Mesothelial cell of epicardium (in vitro differentiated cells): ENCODE measurements at places on chromosomes 2 and 18.
A peak's percentile ranks its signal among the peaks of the same experiment; 100 is the strongest.

DNA sequence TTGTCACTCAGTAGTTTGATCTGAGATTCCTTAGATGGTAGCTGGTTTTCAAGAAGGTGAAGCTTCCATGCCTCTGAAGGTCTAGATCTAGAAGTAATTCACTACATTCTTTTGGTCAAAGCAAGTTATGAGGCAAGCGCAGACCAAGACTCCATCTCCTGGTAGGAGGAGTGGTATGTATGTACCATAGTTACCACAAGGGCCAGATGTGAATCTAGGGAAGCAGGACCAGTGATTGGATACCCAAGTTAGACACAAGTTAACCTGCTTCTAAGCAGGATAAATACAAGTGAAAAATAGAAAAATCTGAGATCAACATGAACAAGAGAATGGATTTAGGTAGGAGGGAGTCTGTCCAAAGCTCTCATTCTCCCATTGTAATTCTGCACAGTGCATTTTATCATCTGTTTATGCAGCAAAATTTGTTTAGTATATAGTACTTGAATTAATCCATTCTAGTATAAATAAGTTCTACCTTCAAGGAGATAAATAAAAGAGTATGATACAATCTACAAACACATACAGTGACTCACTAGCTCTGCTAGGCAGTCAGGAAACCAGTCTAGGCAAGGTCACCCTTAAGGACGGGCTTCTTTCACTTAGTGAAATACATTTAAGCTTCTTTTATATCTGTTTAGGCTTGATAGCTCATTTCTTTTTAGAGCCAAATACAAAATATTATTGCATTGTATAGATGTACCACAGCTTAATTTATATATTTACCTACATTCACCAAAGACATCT, 14.2 kb upstream of the DOCK10 start:
- H3K4me1 ChIP-seq = no peaks in the 10 kb centered on the region
- peaks cover 5% of the 10 kb centered on the region for H3K27me3 ChIP-seq
- no peak overlapping the region for H3K4me3 ChIP-seq
- no peak for DNase-seq
- no peak overlapping the region for H3K27ac ChIP-seq

DNA sequence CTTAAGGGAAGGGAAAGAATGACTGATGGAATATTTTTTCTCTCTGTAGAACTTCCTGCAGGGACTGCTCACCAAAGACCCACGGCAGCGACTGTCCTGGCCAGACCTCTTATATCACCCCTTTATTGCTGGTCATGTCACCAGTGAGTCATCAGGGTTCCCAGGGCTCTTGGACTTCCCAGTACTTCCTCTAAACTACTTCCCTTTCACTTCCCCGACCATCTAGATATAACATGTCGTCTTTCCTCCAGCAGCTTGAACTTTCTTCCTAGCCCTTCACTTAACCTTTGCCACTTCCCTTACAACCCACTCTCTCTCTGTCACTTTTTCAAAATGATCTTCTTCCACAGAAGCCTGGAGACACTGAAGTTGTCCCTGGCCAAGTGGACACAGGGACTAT, 7.2 kb downstream of the STK36 start:
- H3K36me3 ChIP-seq = peaks cover 30% of the 10 kb centered on the region
- no peaks in the 10 kb centered on the region for H3K4me1 ChIP-seq
- H3K4me3 ChIP-seq = no peak overlapping the region

DNA sequence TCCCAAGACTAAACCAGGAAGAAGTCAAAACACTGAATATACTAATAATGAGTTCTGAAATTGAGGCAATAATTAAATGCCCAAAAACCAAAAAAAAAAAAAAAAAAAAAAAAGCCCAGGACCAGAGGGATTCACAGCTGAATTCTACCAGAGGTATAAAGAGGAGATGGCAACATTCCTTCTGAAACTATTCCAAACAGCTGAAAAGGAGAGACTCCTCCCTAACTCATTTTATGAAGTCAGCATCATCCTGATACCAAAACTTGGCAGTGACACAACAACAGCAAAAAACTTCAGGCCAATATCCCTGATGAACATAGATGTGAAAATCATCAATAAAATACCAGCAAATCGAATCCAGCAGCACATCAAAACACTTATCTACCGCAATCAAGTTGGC, 108.5 kb upstream of the COL3A1 start:
- H3K27me3 ChIP-seq = no peaks in the 10 kb centered on the region
- H3K4me1 ChIP-seq = peaks cover 14% of the 10 kb centered on the region
- no peak overlapping the region for H3K27ac ChIP-seq
- DNase-seq = no peak

GRCh38 chr18:32372381-32373061, 98.2 kb downstream of the GAREM1 start:
- no peaks in the 10 kb centered on the region for H3K27me3 ChIP-seq
- peak overlapping the region; percentile 27 for H3K27ac ChIP-seq
- no peak overlapping the region for H3K4me3 ChIP-seq
- H3K36me3 ChIP-seq = peaks cover 4% of the 10 kb centered on the region
- H3K4me1 ChIP-seq = peaks cover 20% of the 10 kb centered on the region

- H3K27me3 ChIP-seq = no peaks in the 10 kb centered on the region
- H3K36me3 ChIP-seq = peaks cover 19% of the 10 kb centered on the region
- H3K27ac ChIP-seq = no peak overlapping the region
- peaks cover 23% of the 10 kb centered on the region for H3K4me1 ChIP-seq
- DNase-seq = no peak
Measured at GRCh38 chr2:27219091-27219490, 1.9 kb downstream of the CAD start.

DNA sequence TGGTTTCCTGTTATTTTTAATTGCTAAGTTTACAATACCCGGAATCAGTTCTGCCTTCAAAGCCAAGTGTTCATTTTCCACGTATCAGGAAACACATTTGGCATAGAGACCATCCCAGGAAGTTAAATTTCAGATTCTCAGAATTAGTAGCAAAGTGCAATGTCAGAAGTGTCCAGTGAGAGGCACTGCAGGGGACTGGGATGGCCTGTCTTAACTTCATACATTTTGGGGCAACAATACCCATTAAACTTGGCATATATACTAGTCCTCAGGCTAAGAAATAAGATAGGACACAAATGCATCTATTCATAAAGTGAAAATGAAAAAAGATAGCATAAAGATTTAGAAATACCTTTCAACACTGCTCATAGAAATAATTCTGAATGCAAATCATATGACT, 1.5 kb upstream of the IL1RL2 start:
- H3K36me3 ChIP-seq = no peaks in the 10 kb centered on the region
- no peak overlapping the region for H3K4me3 ChIP-seq
- H3K27ac ChIP-seq = no peak overlapping the region

DNA sequence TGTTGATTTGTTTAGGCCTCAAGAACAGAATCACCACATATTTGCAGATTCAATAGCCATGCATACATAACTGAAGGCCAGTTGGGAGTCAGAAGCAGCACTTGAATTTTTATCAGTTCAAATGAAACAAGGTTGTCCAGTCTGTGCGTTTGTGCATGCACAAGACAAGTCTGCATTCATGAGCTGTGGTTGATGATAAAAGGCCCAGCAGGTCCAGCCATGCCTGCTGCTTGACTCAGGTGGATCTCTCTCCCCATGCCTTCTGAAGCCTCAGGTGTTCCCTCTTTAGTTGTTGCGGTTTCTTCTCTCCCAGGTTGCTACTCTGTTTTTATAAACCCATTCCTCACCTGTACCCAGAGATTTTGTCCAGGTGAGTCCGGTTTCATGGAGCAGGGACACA, 124.5 kb downstream of the CCDC102B start:
- DNase-seq = no peak
- H3K27ac ChIP-seq = no peak overlapping the region
- H3K4me3 ChIP-seq = no peak overlapping the region

- DNase-seq = no peak
- H3K36me3 ChIP-seq = no peaks in the 10 kb centered on the region
- no peaks in the 10 kb centered on the region for H3K4me1 ChIP-seq
Measured at GRCh38 chr2:124563426-124563825, 538.3 kb downstream of the CNTNAP5 start.

GRCh38 chr2:177175917-177176668, 36.5 kb upstream of the HNRNPA3 start:
- H3K4me3 ChIP-seq = no peak overlapping the region
- H3K27me3 ChIP-seq = no peaks in the 10 kb centered on the region
- H3K4me1 ChIP-seq = peaks cover 21% of the 10 kb centered on the region
- no peak for DNase-seq

DNA sequence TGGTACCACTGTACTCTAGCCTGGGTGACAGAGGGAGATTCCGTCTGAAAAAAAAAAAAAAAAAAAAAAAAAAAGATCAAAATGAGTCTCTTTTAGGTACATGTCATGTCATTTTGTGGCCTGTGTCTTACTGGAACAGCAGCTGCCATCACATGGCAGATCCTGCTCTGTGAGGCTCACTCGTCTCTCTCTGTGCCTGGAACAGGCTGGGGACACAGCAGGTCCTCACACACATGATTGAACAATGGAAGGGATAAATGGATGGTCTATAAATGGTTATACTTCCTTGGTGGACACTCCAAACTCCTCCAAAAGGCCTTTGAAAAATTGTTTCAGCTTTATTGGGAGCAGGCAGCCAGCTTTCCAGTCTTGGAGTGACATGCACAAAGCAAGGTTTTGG, 236.2 kb upstream of the COPS8 start:
- H3K4me3 ChIP-seq = no peak overlapping the region
- H3K27me3 ChIP-seq = no peaks in the 10 kb centered on the region
- no peak for DNase-seq
- no peaks in the 10 kb centered on the region for H3K36me3 ChIP-seq
- H3K27ac ChIP-seq = no peak overlapping the region
- peaks cover 40% of the 10 kb centered on the region for H3K4me1 ChIP-seq

DNA sequence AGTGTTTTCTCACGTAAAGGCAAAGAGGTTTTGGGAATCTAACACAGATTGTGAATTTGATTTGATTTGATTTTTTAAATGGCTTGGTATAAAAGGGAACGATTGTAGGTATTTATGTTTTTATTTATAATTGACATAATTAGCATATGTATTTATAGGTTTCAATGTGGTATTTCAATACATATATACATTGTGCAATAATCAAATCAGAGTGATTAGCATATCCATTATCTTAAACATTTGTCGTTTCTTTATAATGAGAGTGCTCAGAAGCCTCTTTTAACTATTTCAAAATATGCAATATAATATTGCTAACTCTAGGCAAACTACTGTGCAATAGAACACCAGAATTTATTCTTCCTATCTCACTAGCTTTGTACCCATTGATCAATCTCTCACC, 35.1 kb upstream of the CDH2 start:
- H3K27me3 ChIP-seq = no peaks in the 10 kb centered on the region
- no peak overlapping the region for H3K27ac ChIP-seq

GRCh38 chr2:58629545-58630119, 388.5 kb upstream of the FANCL start:
- H3K27me3 ChIP-seq = no peaks in the 10 kb centered on the region
- no peaks in the 10 kb centered on the region for H3K36me3 ChIP-seq
- peak overlapping the region; percentile 45 for H3K27ac ChIP-seq
- peaks cover 43% of the 10 kb centered on the region for H3K4me1 ChIP-seq
- DNase-seq = no peak

DNA sequence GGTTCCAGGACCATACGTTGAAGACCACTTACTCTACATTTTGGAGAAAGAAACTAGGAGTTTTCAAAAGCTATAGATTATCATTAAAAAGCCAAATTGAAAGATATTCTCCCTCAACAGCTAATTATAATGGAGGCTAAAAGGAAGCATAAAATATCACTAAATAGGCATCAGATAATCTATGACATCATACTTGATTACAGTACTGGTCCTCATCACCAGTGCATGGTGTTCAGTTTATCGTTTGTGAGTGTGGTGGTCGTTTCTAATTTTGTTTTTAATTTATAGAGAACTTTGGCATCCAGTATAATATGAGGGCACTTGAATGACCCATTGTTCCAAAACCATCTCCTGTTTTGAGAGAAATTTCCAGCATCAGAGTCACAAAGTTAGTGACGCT, 80.9 kb downstream of the HNRNPLL start:
- no peak overlapping the region for H3K4me3 ChIP-seq
- no peaks in the 10 kb centered on the region for H3K36me3 ChIP-seq
- H3K4me1 ChIP-seq = peaks cover 23% of the 10 kb centered on the region
- no peak for DNase-seq

DNA sequence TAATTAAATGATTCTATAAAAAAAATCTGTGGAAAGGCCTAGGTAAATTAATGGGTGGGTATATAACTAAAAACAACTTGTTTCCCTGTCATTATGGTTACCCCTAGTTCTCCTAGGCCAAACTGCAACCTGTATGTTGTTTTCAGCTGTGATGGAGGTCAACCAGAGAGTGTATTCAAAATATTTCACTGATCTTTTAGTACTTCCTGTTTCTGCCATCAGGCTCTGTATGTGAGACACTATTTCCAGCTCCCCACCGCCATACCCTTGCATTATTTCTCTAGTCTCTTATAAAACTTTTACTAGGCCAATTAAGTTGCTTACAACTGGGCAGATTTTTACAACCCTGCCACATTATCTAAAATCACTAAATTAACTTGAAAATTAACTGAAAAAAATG, 21.0 kb upstream of the CDKL4 start:
- H3K4me1 ChIP-seq = peaks cover 3% of the 10 kb centered on the region
- no peak for DNase-seq
- no peak overlapping the region for H3K4me3 ChIP-seq
- peak overlapping the region; percentile 64 for H3K27ac ChIP-seq

DNA sequence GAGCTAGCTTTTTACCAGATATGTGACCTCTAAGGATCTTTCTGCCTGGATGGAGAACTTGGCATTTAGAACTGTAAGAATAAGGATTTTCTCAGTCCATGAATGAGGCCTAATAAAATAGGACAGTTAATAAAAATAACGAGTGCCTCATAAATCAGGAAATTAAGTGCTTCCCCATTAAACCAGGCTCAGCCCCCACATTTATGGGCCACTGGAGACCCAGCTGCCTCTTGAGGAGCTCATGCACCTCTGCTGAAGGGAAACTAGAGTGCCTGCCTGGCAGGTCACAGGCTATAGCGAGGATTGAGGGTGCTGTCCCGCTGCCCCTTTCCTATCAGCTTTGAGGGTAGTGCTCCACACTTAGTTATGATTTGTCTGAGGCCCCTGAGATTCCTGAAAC, 158.0 kb downstream of the ALK start:
- H3K27ac ChIP-seq = no peak overlapping the region
- H3K27me3 ChIP-seq = no peaks in the 10 kb centered on the region
- DNase-seq = no peak
- H3K4me3 ChIP-seq = no peak overlapping the region

DNA sequence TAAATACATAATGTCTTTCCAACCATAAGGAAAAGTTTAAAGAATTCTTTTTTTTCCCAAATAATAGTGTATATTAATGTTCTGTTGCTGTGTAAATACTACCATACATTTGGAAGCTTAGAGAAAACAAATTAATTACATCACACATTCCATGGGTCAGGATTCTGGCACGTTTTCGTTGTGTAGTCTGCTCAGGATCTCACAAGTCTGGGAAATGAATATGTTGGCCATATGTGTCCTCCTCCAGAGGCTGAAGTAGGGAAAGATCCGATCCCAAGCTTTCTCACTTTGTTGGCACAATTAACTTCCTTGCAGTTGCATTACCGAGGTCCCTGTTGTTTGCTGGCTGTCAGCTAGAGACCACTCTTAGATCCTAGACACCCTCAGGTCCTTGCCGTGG, 83.9 kb downstream of the RPRM start:
- no peaks in the 10 kb centered on the region for H3K27me3 ChIP-seq
- H3K4me1 ChIP-seq = peaks cover 6% of the 10 kb centered on the region
- peaks cover 3% of the 10 kb centered on the region for H3K36me3 ChIP-seq
- H3K27ac ChIP-seq = no peak overlapping the region
- DNase-seq = no peak
- H3K4me3 ChIP-seq = no peak overlapping the region

- H3K36me3 ChIP-seq = peaks cover 10% of the 10 kb centered on the region
- H3K27me3 ChIP-seq = no peaks in the 10 kb centered on the region
- no peak overlapping the region for H3K27ac ChIP-seq
- no peak for DNase-seq
- no peak overlapping the region for H3K4me3 ChIP-seq
- H3K4me1 ChIP-seq = peaks cover 22% of the 10 kb centered on the region
Measured at GRCh38 chr2:115574667-115575066, 1132.2 kb downstream of the DPP10 start.
